RPMI7951 (cell line): ENCODE measurements at places on chromosomes 2 and 18. TPM values are rescaled to one million over a fixed set of nuclear protein-coding genes. Genes with fewer than 3 reads are reported as not detected.
A peak's percentile ranks its signal among the peaks of the same experiment; 100 is the strongest.

- peak; percentile 15 for DNase-seq
Observed at GRCh38 chr2:219951099-219951498, 323.7 kb downstream of the SLC4A3 start.

The NT5C1B gene
- total RNA-seq = not detected in 2 replicates

- peak; percentile 7 for DNase-seq
Observed at GRCh38 chr2:112995346-112995920, 9.8 kb upstream of the IL36A start.

The RBM44 gene
- 0.88 and 1.7 TPM in 2 replicates for total RNA-seq

DNA sequence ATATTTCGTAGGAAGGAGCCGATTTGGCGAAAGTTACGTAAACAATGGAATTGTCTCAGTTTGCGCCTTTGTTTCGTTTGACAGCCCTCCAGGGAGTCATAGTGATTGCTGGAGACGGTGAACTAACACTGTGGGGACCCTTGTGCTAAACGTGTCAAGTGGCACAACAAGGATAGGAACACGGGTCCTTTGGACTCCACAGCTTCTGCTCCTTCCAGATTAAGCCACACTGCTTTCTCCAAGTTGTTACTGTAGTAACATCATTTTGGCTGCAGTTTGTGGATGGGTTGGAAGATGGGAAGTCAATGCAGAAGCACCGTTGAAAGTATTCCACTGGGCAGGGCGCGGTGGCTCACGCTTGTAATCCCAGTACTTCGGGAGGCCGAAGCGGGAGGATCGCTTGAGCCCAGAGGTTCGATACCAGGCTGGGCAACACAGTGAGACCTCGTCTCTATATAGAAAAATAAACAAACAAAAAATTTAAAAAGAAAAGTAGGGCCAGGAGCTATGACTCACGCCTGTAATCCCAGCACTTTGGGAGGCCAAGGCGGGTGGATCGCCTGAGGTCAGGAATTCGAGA is 636 bp upstream of the IMMT start:
- DNase-seq = no peak
